ENCODE measurements at places on chromosomes 1 and 21.

GRCh38 chr1:9770298-9770697, 53.5 kb downstream of the CLSTN1 start:
- DNase-seq = no peak

DNA sequence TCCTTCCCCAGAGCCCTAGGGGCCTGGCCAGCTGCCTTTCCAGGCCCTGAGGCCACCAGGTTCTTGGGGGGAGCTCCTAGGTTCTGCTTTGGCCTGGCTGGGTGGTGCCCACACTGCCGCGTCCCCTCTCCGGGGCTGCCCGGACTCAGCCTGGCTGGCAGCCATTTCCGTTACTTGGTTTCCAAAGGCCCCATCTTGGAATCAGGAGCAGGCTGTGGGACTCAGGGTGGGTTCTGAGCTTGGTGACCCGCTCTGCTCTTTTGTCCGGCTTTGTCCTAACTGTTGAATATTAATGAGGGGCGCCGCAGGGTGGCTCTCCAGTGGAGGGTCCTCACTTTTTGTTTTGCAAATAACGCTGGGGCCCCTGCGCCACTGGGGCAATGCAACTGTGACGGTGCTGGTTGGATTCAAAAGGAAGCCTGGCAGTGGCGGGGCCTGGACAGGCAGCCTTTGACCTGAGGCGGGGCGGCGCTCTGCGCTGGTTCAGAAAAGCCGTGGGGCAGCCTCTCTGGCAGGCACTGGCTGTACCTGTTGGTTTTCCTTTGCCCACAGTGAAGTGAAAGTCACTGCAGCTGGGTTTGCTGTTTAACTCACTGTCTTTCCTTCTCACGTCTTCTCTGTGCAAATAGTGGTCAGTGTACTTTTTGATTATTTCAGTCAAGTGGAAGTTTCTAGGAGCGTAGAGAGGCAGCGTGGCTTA, 20.2 kb downstream of the SKI start:
- no peak for DNase-seq

- DNase-seq = no peak
These were observed 24.0 kb upstream of the SLC30A10 start for GRCh38 chr1:219952361-219952760.

- DNase-seq = no peak
These were observed 57.5 kb upstream of the SDC3 start for GRCh38 chr1:30965924-30966599.

GRCh38 chr1:202565890-202566602, 144.2 kb downstream of the SYT2 start:
- no peak for DNase-seq

Data from activated effector memory CD4-positive, alpha-beta T cell treated with Interleukin-2 at 50 U/mL for 16 hours (primary cell).